ENCODE measurements at places on chromosomes 5 and 9.

- no peak for DNase-seq
These were observed 75.2 kb downstream of the ZNF608 start for GRCh38 chr5:124671193-124671592.

DNA sequence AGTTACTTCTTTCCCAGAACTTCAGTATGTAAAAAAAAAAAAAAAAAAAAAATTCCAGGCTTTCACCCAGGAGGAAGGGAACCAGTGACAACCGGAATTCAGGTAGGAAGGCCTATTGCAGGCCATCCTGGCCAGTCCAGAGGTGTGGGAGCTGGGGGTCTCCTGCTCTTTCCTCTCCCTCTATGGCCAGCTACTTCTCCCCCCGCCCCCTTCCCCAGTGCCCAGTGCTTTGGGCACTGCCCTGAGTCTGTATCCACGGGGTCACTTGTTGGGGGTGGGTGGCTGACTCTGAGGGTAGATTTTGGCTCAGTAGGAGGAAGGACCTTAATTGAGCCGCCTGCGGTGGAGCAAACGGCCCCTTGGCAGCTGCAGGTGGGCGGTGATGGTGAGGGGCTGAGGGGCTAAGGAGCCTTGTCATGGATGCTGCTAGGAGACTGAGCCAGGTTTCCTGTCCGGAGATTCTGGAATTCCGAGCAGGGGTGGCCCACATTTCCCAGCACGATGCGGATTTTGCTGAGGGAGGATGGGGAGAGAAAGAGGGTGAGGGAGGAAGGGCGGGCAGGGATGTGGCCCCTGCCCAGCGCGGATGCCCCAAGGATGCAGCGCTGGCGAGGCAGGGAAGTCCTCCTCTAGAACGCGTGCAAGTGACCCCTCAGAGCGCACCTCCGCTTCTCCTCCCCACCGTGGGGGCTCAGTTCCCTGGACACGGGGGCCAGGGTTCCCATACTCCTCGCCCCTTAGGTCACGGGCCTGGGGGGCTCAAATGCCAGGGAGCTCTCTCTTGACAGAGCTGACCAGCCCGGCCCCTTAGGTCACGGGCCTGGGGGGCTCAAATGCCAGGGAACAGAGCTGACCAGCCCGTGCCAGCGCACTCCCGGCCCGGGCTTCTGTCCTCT lies 1.2 kb upstream of the PHF2 start:
- DNase-seq: no peak

- no peak for DNase-seq
These were observed 53.9 kb downstream of the TTLL11 start for GRCh38 chr9:122039234-122039633.

DNA sequence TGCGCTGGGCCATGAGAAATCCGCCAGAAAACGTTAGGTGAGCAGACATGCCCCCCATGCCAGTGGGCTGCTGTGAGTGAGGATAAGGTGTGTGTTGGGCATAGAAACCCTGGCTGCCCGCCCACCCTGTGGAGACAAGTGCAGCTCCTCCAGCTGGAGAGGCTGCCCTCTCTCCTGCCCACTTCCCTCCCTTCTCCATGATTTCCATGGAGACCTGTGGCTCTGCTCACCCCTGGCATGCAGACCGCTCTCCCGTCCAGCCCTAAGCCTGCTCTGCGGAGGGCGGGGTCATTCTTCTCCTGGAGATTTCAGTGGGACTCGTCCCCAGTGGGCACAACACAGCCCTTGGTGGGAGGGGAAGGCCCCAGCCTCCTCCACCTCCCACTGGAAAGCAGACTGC lies 133.0 kb upstream of the FAM120A start:
- DNase-seq: no peak

- peak; percentile 49 for DNase-seq
These were observed 140.2 kb downstream of the TMC1 start for GRCh38 chr9:72661401-72662135.

DNA sequence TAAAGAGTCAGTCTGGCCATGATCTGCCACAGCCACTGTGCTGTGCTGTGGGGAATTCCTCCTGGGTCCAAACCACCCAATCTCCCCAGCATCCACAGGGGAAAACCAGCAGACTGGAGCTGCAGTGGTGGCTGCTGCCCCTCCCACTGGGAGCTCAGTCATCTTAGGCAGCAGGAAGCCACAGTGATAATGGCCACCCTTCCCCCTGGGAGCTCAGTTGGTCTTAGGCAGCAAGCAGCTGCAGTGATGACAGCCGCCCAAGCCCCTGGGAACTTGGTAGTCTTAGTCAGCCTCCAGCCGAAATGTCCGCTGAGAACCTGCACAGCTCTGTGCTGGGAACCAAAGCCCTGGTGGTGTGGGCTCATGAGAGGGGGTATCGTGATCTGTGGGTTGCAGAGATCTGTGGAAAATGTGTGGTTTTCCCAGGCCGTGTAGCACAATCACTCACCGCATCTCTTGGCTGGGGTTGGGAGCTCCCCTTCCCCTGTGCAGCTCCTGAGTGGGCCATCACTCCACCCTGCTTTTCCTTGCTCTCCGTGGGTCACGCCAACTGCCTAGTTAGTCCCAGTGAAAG lies 38.4 kb upstream of the SMIM15 start:
- no peak for DNase-seq

- DNase-seq: peak; percentile 69
These were observed 23.4 kb downstream of the ZNF462 start for GRCh38 chr9:106886111-106887046.

DNA sequence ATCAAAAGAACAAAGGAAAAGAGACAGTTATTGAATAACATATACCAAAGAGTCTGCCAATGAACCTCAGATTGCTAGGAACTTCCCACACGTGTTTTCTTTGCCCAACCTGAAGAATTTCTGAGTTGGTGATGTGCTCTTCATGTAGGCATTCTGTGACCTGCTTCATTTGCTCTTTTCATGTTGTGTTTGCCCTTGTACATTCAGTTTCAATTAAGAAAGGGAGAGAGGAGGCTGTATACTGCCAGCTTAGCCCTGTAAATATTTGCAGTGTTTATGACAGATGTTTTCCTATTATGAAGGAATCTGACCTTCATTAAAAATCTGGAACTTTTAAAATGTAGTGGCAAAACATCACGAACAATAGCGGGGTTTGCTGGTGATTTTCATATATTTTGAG lies 168.5 kb downstream of the GAS1 start:
- DNase-seq: no peak

DNA sequence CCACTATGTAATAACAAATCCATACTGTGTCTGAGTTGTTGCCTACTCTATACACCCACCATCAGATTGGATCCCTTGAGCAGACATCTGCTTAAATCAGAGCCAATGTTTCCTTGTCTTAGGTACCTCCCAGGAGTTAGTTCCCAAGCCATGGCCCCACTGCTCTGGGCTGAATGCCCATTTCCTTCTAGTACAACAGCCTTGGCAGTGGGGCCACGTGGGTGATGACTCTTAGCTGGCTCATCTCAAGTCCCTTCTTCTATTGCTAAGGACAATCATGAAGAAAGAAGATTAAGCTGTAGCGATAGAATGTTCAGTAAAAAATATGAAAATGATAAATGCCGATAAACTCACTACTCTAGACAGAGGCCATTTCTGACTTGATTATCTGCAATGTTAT lies 16.6 kb downstream of the PTGR1 start:
- no peak for DNase-seq

DNA sequence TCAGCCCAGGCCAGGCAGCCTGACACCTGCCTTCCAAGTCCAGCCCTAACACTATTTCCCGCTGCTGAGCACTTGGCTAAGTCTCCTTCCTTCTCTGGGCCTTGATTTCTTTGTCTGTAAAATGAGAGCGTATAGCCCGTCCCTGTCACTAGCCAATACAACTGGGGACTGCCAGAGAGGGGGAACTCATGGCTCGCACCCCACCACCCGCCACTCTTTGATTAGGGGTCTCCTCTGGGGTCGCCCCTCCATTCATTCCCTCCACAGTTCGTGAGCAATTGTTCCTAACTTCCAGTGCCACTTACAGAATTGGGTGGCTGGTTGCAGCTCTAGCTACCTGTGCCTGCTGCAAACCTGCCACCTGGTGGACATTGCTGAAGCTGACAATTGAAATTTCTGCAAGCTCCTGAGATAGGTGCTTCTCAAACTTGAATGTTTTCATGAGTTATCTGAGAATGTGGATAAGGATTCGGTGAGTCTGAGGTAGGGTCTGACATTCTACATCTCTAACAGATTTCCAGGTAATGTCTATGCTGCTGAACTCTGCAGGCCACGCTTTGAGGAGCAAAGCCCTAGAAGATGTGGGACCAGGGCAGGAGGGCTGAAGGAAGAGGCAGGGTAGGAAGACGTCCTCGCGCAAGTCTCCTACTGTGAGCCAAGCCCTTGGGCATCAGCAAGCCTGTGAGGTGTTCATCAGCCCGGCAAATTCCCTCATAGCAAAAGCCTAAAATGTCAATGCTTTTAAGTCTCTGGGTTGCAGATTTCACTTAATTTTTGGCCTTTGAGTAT lies 13.3 kb upstream of the RECK start:
- peak; percentile 26 for DNase-seq

- DNase-seq: no peak
These were observed 22.1 kb downstream of the LCP2 start for GRCh38 chr5:170275376-170275994.

GRCh38 chr5:128626536-128627090 lies 88.6 kb upstream of the FBN2 start:
- no peak for DNase-seq

DNA sequence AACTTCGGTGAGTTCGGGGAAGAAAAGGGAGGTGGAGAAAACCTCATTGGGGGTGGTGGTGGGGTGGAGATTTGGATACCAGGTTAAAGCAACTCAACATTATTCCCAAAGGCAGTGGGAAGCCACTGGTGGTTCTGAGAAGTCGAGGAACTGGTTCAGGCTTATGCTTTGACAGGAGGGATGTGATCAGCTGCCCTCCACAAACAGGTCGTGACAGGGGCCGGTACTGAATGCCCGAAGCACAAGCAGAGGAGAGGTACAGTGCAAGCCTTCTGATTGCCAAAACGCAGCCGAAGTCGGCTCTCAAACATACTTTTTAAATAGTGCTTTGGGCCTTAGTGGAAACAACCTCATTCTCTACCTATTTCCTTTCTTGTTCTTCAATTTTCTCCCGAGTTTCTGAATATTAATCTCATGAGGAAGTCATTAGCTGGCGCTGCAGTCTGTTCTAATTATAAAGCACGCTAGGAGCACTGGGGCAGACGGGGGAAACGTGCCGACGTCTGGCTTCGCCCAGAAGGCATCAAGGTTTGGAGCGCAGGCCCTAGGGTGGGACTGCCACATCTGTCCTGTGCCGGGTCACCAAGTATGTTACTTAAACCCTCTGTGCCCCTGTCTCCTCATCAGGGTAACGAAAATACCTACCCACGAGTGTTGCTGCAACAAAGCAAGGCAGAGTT lies 27.3 kb downstream of the SHB start:
- no peak for DNase-seq

GRCh38 chr5:82417776-82418607 lies 139.8 kb upstream of the RPS23 start:
- DNase-seq: no peak

- DNase-seq: no peak
These were observed 89.4 kb downstream of the SH3TC2 start for GRCh38 chr5:148973455-148973854.

GRCh38 chr5:128213340-128213739 lies 129.8 kb downstream of the SLC12A2 start:
- DNase-seq: no peak

GRCh38 chr5:152437866-152438265 lies 32.8 kb upstream of the NMUR2 start:
- no peak for DNase-seq

DNA sequence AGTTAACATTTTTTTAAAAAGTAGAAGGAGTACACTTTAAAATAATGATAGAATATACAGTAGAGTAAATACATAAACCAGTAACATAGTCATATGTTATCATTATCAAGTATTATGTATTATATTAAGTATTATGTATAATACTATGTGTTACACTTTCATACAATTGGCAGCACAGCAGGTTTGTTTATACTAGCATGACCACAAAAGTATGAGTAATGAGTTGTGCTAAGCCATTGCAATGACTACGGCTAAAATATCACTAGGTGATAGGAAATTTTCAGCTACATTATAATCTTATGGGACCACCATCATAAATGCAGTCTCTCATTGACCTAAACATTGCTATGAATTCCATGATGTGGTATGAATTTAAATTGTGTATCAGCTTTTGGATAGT lies 506.0 kb downstream of the HTR1A start:
- DNase-seq: no peak

GRCh38 chr9:9846557-9846956 lies 766.2 kb downstream of the PTPRD start:
- no peak for DNase-seq

GRCh38 chr9:128917151-128917849 lies 3.5 kb upstream of the PHYHD1 start:
- DNase-seq: no peak

- DNase-seq: no peak
These were observed 51.0 kb downstream of the FBN2 start for GRCh38 chr5:128487041-128487440.
